ENCODE measurements at places on chromosomes 6 and 20.

GRCh38 chr20:841568-842546 lies 8.3 kb downstream of the FAM110A start:
- no peak for DNase-seq

DNA sequence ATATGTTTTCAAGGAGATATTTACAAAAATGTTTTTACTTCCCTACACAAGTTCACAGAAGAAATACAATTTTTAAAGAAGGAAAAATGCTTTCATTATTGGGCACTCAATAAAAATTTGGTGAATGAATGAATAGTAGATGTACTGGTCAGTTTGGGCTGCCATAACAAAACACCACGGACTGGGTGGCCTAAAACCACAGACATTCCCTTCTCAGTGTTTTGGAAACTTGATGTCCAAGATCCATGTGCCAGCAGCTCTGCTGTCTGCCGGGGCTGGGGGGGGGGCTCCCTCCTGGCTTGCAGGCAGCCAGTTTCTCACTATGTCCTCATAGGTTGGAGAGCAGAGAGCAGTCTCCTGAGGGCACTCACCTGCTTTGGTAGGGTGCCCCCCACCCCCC lies 62.0 kb downstream of the FAM120B start:
- no peak for DNase-seq

DNA sequence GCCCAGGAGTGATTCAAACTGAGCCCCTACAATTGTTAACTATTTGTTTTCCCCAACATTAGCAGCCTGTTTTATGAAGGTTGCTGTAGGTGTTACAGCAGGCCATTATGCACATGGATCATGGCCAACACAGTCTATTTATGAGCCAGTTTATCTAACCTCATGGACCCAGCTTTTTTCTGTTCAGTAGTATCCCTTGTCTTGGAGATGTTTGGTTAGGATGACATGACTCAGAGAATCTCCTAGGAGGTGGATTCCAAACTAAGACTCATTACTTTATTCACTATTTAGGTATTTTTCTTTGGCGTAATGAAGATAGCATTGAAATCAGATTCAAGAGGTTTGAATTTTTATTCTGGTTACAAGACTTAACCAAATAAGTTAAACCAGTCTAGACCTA lies 62.8 kb upstream of the TFB1M start:
- no peak for DNase-seq

DNA sequence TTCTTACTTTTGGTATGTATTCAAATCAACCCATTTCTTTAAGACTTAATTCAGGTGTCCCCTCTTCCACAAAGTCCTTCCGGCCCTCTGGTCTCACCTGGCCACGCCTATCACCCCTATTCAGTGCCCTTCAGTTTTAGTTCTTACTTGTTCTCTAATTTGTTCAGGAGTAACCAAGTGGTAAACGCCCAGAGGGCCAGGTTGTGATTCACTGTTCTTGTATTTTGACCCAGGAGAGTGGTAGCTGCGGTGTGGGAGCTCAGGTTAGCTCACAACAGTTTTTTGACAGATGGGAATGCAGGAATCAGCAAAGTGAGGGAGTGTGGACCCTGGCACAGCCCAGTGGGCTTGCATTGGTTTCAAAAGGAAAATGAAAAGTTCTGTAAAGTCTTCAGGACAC lies 81.7 kb upstream of the RIPOR2 start:
- DNase-seq: no peak

DNA sequence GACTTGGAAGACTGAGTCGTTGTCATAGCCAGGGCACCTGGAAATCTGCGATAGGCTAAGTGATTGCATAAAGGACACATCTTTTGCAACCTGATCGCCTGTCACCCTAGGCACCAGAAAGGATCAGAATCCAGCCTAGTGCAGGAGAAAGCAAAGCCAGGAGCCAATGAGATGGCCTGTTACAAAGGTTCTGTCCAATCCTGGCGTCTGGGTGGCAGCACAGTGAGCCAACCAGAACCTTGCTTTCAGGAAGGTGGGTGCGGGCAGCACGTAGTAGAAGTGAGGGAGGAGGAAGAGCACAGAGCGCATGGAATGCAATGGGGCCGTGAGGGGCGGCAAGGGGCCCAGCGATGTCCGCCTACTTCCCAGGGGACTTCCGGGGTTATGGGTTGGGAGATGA lies 120.4 kb upstream of the GGTLC1 start:
- peak; percentile 10 for DNase-seq

GRCh38 chr6:22925304-22925835 lies 356.0 kb downstream of the HDGFL1 start:
- no peak for DNase-seq

- DNase-seq: no peak
Observed at GRCh38 chr6:51396583-51396982, 577.9 kb downstream of the TFAP2B start.

- DNase-seq: no peak
Observed at GRCh38 chr6:39114388-39114703, 640 bp downstream of the SAYSD1 start.

DNA sequence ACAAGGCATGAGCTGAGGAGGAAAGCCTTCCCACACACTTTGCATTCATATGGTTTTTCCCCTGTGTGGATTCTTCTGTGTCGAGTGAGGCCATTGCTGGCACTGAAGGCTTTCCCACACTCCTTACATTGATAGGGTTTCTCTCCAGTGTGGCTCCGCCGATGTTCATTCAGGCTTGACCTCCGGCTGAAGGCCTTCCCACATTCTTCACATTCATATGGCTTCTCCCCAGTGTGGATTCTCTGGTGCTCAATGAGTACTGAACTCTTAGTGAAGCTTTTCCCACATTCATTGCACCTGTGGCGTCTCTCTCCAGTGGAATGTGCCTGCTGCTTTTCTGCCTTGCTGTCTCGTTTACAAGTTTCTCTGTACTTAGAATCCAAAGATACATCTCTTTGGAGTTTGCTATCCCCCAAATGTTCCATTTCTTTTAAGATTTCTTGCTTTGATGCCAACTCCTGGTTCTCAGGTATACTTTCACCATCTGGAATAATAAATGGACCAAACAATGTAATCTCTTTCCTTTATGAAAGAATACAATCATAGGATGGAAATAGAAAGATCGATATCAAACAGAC lies 9.5 kb downstream of the ZSCAN31 start:
- DNase-seq: no peak

DNA sequence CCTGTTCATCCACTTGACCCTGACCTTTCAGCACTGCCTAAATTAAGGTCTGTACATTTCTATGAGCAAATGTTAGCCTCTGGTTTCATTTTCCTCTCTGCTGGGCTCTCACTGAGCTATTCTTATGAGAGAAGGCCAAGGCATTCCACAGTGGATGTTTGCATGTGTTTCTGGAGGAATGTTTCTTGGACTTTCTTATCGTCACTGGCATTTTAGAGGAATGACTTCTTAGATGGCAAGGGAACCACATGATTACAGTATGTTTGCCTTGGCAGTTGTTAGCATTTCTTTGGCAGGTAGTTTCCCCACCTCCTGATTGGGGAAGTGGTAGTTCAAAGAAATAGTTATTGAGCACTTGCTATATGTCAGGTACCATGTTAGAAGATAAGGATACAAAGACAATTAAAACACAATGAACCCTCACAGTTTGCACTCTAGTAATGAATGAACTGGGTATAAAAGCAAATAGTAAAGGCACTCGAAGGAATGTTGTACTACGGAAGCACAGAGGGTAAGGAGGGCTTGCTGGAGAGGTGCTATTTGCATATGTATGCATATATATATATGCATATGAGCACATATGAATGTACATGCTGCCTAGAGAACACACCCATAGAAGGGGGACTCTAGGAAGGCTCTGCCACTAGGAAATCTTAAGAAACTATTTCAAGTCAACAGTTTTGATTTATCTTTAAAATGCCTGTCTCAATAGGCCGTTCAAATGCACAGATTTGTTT lies 307.4 kb downstream of the EYA4 start:
- DNase-seq: no peak

- no peak for DNase-seq
Observed at GRCh38 chr6:90859612-90860011, 272.7 kb upstream of the MAP3K7 start.

DNA sequence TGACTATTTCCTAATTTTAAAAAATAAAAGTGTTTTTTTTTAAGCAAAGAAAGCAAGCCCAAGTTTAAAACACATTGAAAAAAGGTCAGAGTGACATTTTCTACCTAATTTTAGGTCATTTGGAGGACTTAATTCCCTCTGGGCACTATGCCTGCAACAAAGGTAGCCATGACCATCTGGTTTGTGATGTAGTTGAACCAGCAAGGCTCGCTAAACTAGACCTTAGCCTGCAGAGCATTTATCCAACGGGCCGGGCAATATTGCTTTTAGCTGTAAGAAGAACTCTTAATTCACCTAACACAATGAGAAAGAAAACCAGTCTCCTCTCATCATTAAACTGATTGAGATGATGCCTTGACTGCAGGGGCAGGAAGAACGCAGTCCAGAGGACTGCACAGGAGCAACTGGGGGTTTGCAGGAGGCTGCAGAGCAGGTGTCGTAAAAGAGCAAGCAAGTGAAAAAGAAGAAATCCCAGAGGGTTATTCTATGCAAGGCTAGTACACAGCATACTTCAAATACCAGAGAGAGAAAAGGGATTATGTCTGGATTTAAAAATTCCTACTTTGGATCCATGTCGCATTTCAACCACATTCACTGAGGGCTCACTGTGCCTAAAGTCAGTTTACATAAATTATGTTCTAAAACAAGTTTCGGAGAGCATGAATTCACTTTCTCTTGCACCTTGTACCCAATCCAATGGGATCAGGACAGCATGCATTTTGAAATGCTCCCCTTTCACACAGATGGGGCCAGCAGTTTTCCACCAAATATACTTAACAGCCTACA lies 12.8 kb downstream of the TRAF3IP2 start:
- DNase-seq: no peak

GRCh38 chr6:100775667-100776066 lies 105.5 kb downstream of the ASCC3 start:
- DNase-seq: no peak

DNA sequence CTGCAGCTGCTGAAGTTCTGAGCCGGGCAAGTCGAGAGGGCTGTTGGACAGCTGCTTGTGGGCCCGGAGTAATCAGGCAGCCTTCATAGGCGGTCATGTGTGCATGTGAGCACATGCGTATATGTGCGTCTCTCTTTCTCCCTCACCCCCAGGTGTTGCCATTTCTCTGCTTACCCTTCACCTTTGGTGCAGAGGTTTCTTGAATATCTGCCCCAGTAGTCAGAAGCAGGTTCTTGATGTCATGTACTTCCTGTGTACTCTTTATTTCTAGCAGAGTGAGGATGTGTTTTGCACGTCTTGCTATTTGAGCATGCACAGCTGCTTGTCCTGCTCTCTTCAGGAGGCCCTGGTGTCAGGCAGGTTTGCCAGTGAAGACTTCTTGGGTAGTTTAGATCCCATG lies 21.2 kb upstream of the MAPK13 start:
- no peak for DNase-seq

GRCh38 chr20:20520776-20521175 lies 152.9 kb downstream of the INSM1 start:
- no peak for DNase-seq

GRCh38 chr6:149271348-149272340 lies 45.9 kb upstream of the TAB2 start:
- DNase-seq: peak; percentile 53

DNA sequence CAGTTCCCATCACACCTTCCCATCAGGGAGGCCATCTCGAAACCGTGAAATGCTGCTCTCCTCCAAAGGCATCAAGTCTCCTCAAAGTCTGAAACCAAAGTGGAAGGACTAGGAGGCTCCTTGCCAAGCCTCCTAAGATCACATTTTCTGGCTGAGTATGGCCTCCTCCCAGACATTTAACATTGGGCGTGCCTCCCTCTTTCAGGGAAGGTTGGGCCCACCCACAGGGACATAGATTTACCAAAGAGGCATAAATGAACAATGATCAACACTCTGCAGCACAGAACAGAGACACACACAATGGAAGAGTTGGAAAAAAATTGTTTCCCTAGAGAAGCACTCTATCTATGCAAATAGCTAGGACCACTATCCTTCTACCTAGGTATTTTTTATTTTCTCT lies 381.8 kb downstream of the MAFB start:
- no peak for DNase-seq

GRCh38 chr20:48844996-48845395 lies 17.2 kb upstream of the PREX1 start:
- DNase-seq: no peak

DNA sequence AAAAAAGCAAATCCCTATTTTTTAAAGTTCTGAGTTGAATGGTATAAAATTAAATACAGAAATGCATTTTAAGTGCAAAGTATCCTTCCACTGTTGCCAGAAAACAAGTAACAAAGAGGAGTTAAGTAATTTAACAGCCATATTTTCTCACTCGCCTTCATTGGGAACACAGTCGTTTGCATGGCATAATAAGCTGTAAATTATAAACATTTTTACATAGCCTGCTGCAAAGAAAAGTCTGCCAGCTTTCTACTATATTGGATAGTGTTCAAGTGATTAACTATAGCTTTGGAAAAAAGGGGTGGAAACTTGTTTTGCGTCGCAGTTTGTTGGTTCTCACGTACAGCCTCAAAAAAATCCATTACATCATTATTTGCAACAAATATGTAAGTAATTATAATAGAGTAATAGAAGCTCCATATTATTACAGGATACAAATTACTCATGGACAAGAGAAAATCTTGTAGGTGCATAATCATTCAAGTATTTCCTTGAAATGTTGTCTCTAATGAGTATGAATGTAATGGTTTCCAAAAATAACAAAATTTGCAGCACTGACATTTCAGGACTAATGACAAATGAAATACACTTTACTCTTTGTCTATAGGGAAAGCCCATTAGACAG lies 139.3 kb downstream of the PDSS2 start:
- DNase-seq: no peak

GRCh38 chr6:157139054-157139708 lies 184.1 kb downstream of the TMEM242 start:
- DNase-seq: no peak

DNA sequence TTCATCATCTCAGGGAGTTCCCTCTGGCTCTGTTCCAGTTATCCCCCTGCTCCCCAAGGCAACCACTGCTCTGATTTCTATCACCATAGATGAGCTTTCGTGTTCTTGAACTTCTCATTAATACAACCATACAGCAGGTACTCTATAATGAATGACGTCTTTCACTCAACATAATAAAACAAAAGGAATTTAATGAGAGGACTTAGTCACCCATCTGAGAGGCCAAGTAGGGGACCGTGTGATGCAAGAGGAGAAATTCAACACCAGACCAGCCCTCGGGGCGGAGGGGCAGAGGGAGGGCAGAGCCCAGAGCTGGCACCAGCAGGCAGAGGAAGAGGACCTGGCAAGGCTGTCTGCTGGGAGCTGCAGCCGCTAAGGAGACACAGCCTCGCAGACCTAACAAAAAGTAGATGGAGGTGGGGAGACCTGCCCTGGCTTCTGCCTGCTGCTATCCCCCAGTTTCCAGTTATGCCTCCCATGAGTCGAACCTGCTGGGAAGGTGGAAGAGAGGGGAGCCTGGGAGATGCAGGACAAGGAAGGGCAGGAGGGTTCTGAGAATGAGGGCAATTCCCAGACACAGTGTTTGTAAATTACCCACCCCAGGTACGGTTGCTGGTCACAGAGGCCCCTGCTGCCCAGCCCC lies 13.8 kb downstream of the CCN5 start:
- DNase-seq: no peak

Measured in activated CD4-positive, alpha-beta T cell treated with anti-CD3 and anti-CD28 coated beads, Interleukin-2, amount 50 U/mL, for 1 hour (primary cell).